ENCODE measurements at places on chromosomes 16 and 17.

GRCh38 chr16:12028288-12028619, 51.7 kb downstream of the SNX29 start:
- DNase-seq, result no peak

DNA sequence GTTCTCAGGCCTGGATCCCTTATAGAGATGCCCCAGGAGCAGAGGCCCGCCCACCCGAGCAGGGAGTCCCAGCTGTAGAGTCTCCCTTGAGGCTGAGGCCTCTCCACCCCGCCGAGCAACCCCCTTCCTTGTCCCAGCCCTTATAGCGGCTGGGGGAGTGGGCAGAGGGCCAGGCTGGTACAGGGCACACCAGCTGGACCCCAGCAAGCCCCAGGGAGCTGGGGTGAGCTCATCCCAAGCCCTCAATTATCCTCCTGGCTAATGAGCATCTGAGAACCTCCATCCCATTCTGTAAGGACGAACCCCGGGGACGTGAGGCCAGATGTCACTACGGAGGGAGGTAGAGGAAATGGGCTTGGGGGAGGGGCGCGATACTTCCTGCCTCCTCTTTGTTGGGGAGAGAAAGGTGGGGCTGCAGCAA, 3.2 kb upstream of the SNN start:
- DNase-seq, result no peak

DNA sequence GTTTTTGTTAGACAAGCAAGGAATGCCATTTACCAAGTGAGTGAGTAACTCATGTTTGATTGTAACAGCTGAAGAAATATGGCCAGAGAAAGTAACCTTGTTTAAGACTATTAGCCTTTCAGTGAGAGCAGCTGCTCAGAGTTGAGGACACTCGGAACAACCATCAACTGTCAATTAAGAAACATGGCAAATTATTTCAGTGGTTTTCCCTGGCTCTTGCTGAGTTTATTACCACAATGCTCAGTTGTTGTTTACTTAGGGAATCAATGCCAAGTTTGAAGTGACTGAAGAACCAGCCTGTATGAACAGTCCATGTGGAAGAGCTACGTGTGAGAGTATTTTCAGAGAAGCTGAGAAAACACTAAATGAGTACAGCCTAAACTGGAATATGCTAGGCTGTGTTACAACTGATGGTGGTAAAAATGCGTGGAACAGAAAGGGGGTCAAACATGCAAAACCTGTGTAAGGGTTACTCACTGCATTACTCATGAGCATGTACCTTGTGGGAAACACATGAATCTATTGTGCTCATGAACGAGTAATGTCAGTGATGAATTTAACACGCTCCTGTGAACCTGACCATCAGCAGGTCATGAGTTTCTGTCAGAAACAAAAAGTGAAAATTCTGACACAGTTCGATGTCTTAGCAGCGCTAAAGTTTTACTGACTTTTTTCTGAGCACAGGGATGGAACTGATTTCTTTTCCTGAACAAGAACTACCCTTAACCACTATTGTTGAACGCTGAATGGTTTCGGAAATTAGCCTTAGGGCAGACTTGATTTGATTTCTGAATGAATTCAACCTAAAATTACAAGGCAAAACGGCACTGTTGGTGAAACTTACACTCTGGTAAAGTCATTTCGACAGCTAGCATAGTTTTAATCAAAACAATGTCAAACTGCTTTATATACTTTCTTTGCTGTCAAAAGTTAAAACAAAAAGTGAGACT, 33.5 kb downstream of the GNA13 start:
- DNase-seq, result no peak

GRCh38 chr16:48831076-48831722, 221.2 kb upstream of the N4BP1 start:
- no peak for DNase-seq

- DNase-seq, result no peak
Measured at GRCh38 chr16:24580665-24581064, 41.3 kb downstream of the RBBP6 start.

GRCh38 chr16:88939972-88940861, 36.8 kb downstream of the CBFA2T3 start:
- DNase-seq, result no peak

GRCh38 chr17:74981979-74982662, 5.3 kb upstream of the CDR2L start:
- DNase-seq, result peak; percentile 89

- DNase-seq, result no peak
Measured at GRCh38 chr17:34763728-34764665, 184.6 kb downstream of the TMEM132E start.

- no peak for DNase-seq
Measured at GRCh38 chr16:89248196-89248982, 30.9 kb downstream of the ZNF778 start.

GRCh38 chr17:39753514-39754160, 15.9 kb downstream of the GRB7 start:
- DNase-seq, result no peak

GRCh38 chr17:43014020-43014648, 7.5 kb downstream of the IFI35 start:
- no peak for DNase-seq

- no peak for DNase-seq
Measured at GRCh38 chr17:40854175-40854814, 12.7 kb downstream of the KRT12 start.

- DNase-seq, result no peak
Measured at GRCh38 chr16:73147958-73148357, 100.0 kb upstream of the ZFHX3 start.

- no peak for DNase-seq
Measured at GRCh38 chr16:885391-885790, 84.9 kb upstream of the GNG13 start.

DNA sequence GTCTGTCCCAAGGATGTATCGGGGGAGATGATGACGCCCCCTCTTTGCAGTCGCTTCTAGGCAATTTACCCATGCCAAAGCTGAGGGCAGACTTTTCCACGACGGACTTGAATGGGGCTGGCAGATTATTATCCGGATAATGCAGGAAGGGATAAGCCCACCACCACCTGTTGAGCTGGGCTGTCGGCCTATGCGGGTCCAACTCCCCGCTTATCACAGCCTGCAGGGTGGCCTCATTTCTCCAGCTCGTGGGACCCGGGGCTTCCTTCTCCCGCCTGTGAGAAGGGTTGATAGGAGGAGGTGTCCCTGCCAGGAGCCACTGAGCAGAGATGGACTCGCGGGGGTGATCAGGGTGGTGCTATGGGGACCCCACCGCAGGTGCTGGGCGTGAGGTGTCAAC, 559 bp downstream of the CACNG5 start:
- DNase-seq, result no peak

GRCh38 chr16:56608876-56609462, 585 bp downstream of the MT2A start:
- DNase-seq, result peak; percentile 55

DNA sequence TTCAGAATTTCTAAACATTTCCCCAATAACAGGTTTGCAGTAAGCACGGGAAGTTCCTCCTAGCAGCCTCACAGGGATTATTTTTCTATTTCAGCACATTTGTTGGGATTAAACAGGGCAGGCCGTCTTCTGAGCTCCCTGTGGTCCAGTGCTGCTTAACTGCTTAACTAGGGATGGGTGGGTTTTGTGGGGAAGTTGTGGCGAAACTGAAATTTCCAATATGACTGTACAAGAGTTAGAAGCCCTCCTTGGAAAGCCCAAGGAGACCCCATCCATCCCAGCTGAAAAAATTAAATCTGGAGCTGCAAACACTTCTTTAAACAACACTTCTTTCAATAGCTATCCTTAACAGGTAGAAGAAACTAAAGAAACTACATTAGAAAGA, 22.2 kb downstream of the FAM117A start:
- no peak for DNase-seq

GRCh38 chr17:7211491-7212273, 8.0 kb downstream of the DLG4 start:
- DNase-seq, result no peak

- no peak for DNase-seq
Measured at GRCh38 chr16:23506606-23506994, 3.7 kb downstream of the GGA2 start.

DNA sequence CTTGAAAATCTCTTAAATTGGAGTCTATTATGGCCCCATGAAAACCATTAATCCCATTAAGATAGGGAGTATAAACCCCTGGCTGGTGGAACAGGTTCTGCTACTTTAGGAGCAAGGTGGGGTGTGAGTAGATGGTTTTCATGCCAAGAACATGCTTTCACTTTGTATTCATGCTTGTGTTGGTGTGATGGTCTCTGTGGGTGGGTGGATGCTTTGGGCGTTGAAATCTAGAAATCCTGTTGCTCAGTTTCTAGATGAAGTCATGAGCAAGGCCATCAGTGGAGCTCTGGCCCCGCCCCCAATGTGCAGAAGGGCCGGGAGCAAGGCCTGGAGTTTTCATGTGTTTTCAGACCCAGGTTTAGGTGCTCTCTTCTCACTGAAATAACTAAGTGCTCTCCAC, 20.1 kb downstream of the PLD6 start:
- DNase-seq, result no peak

DNA sequence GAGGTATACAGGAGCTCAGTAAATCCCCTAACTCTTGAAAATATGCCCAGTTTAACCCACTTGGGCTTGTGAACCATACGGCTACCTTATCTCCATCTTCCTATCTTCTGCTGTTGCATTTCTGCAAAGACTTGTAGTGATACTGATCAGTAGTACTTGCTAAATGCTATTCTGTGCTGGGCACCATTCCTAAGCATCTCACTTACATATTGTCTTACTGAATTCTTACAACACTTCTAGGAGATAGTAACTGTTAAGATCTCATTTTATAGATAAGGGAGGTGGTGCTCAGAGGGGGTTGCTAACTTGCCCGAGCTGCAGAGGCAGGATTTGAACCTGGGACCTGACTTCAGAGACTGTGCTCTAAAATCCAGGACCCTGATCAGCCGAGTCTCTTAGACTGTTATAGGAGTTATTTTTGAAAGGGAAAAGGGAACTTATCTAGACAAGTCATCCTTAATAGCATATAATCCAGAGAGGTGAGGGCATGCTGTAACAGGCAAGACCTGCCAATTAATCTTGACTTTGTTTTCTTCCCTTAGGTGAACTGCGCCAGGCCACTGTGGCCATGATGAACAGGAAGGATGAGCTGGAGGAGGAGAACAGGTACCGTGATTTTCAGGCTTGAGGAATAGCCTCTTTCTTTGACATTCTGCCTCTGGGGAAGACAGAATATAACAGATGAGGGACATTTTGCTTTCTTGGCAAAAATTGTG, 149.7 kb downstream of the SNX29 start:
- DNase-seq, result no peak

DNA sequence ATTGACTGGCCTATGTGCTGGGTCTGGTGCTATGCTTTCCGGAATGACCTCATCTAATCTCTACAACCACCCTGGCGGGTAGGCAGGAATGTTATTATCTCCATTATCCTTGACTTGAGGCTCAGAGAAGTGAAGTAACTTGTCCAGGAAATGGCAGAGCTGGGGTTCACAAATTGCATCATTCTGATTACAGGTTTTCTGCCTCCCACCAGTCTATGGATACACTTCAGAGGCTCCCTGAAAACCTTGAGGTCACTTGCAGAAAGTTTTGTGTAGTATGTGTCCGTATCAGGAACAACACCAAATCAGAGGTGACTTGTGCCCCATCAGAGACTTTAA, 19.1 kb downstream of the NOD2 start:
- DNase-seq, result no peak

DNA sequence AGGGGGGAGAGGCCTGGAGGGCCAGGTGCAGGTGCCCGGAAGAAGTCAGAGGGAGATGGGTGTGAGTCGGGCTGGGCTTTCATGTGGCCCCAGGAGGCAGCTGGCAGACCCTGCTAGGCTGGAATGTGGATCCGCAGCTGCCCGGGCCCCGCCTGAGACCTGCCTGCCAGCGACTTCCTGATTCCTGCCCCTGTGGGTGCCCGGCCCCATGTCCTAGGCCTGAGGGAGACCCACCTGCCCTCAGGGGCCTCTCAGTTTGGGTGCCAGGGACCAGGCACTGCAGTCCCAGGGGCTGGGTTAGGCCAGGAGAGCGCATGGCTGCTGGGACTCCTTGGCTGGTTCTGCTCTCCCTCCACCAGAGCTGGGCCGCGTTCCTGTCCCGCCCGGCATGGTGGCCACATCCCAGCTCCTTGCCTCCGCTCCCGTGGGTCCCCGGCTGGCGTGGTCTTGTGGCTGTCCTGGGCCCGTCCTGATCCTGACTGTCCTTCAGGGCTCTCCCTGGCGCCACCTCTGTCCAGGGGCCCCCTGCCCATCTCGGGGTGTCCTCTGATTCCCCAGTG, 22.1 kb upstream of the SPNS2 start:
- DNase-seq, result no peak

GRCh38 chr16:84534815-84535214, 30.4 kb upstream of the MEAK7 start:
- no peak for DNase-seq

DNA sequence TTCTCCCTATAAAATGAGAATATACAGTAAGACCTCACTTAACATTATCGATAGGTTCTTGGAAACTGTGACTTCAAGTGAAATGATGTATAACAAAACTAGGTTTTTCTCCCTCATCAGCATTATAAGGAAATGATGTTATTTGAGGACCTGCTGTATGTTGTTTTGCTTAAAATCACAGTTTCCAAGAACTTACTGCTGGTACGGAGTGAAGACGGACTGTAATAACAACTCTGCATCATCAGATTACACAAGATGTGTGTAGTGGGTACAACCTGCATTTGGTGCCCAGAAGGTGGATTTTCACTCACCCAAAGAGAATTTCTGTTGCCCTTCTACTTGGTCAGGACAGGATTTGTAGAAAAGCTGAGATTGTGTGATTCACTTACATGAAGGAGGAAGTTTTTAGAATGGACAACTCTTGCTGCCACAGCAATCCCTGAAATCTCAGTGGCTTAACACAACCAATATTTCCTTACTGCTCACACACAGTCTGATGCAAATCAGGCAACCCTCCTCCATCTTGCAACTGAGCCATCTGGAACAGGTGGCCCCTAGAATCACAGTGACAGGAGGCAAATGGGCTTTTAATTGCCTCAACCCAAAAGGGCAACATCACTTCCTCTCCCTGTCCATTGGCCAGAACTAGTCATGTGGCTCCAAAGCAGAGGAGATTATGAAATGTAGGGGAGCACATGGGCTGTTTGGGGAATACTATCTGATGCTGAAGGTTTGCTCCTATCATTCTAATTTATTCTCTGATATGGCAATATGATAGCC, 67.6 kb upstream of the CACNG5 start:
- DNase-seq, result no peak

GRCh38 chr16:28261942-28262341, 30.4 kb upstream of the SBK1 start:
- DNase-seq, result no peak
